NCI-H460 (cell line): ENCODE measurements at places on chromosomes 1 and 21. TPM values are rescaled to one million over a fixed set of nuclear protein-coding genes. Genes with fewer than 3 reads are reported as not detected.

SLC45A1 gene
- total RNA-seq: 0.92 and 1.4 TPM in 2 replicates

SPRR2A gene
- total RNA-seq: not detected in 2 replicates

CLCC1 gene
- 22.7 and 23.0 TPM in 2 replicates for total RNA-seq

PRAMEF27 gene
- not detected in 2 replicates for total RNA-seq

CDC20 gene
- 81.9 and 84.7 TPM in 2 replicates for total RNA-seq

PRR9 gene
- not detected in 2 replicates for total RNA-seq

C1orf116 gene
- not detected in 2 replicates for total RNA-seq

TMPRSS15 gene
- total RNA-seq: 0.32 TPM in 2 replicates

GJC2 gene
- 0.52 and 0.72 TPM in 2 replicates for total RNA-seq

MSH4 gene
- 0.10 TPM in 1 of 2 replicates, not detected in the other for total RNA-seq

HNRNPCL4 gene
- total RNA-seq: not detected in 2 replicates

LAPTM5 gene
- not detected in 2 replicates for total RNA-seq

SH2D1B gene
- not detected in 2 replicates for total RNA-seq

CFAP45 gene
- 0.35 TPM in 1 of 2 replicates, not detected in the other for total RNA-seq

GBP5 gene
- not detected in 2 replicates for total RNA-seq

SHISA4 gene
- 11.4 and 12.1 TPM in 2 replicates for total RNA-seq

AADACL3 gene
- total RNA-seq: 0.05 TPM in 1 of 2 replicates, not detected in the other

OR6F1 gene
- not detected in 2 replicates for total RNA-seq

OR2T35 gene
- total RNA-seq: not detected in 2 replicates
